Colonic mucosa (tissue), 4 donors: ENCODE measurements at places on chromosomes 3 and 15. TPM values are rescaled to one million over a fixed set of nuclear protein-coding genes. Genes with fewer than 3 reads are reported as not detected.

FGF7 gene
- total RNA-seq: 13.3 TPM

IGSF11 gene
- total RNA-seq: 0.22 TPM

SERINC4 gene
- total RNA-seq: 0.21 TPM

DPH3 gene
- 23.4 TPM for total RNA-seq

BTD gene
- total RNA-seq: 29.3 TPM

SLC24A5 gene
- total RNA-seq: not detected

RAB11A gene
- 377 TPM for total RNA-seq

OR5K2 gene
- total RNA-seq: not detected
